Glutamatergic neuron (in vitro differentiated cells): ENCODE measurements at places on chromosomes 4 and X.

DNA sequence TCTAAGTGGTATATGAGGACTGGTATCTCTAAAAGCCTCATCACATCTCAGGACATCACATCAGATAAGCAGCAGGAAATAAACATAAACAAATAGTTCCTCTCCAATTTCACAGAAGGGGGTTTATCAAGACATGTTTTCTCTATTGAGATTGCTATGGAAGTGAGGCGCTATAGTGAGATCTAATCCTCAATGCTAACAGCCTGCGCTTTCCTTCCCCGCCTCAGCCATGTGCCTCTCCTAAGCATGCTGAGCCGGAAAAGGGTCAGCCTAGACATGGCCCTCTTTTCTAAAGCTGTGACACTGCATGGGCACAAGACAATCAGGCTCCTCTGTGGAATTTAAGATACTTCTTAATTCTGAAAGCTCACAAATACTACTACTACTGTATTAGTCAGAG lies 286.1 kb downstream of the INPP4B start:
- no peak for DNase-seq

DNA sequence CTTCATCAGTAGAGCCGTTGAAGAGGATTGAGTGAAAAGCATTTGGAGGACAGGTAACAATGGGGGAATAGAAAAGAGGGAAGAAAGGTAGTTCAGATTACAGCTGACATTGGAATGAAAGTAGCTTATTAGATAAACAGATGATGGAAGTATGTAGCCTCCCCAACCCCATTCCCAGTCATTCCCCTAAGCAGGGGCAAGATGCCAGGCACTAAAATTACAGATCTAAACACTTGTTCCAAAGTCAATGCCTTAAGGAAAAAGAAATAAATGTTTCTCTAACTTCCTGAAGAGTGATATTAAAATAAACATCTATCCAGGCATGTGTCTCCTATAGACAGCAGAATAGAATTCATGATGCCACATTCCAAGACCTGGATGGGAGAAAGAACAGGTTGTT lies 350.8 kb downstream of the PDGFC start:
- DNase-seq: no peak

GRCh38 chr4:39497909-39498726 lies 29.1 kb downstream of the UGDH start:
- DNase-seq: no peak

- no peak for DNase-seq
These were observed 6.6 kb downstream of the OCIAD2 start for GRCh38 chr4:48899950-48900349.

GRCh38 chr4:69497886-69498395 lies 2.2 kb upstream of the UGT2B4 start:
- no peak for DNase-seq

- no peak for DNase-seq
These were observed 59.5 kb downstream of the PGRMC2 start for GRCh38 chr4:128227991-128228571.

GRCh38 chr4:108527723-108528122 lies 92.7 kb upstream of the RPL34 start:
- no peak for DNase-seq

GRCh38 chrX:72054779-72055489 lies 76.8 kb downstream of the RTL5 start:
- DNase-seq: peak; percentile 65

DNA sequence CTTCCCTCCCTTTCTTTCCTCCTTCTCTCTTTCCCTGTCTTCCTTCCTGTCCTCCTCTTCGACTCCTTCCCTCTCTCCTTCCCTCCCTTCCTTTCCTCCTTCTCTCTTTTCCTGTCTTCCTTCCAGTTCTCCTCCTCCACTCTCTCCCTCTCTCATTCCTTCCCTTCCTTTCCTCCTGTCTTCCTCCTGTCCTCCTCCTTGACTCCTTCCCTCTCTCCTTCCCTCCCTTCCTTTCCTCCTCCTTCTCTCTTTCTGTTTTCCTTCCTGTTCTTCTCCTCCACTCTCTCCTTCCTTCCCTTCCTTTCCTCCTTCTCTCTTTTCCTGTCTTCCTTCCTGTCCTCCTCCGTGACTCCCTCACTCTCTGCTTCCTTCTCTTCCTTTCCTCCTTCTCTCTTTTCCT lies 5.3 kb upstream of the PUDP start:
- no peak for DNase-seq

DNA sequence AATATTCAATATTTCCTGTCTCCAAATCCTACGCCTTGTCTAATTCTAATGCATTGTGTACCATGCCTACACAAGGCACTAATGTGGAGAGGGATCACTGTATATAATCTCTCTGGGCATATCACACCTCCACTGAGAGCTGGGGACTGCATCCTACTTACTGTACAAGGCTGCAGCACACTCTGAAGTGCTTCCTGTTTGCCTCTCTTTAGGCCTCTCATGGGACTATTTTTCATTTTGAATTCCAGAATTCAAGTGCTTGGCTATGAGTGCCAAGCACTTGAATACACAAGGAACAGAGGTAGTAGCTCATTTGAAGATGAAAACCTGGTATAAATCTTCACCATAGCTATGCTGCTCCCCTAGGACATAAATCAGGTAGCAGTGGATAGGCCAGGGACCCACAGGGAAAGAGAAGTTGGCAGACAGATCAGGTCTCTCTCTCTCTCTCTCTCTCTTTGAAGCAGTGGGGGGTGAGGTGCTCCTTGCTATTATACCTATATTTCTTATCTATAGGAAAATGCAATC lies 229.7 kb upstream of the MBNL3 start:
- DNase-seq: no peak

DNA sequence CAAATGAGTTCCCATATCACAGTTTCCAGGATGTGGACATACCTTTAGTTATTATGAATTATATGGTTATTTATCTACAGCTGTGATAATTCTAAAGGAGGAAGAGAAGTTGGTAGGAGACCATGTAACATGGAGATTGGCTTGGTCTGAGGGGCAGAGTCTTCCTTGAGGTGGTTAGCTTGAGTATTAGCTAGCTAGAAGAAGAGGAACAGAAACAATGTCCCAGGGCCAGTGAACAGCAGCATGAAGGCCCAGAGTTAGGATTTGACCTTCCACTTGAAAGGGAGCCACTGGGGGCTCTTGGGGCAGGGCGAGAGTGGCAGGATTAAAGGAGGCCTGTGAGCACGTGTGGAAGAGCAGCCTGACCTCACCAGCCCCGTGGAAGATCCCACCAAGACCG lies 5.6 kb upstream of the JAKMIP1 start:
- DNase-seq: no peak

DNA sequence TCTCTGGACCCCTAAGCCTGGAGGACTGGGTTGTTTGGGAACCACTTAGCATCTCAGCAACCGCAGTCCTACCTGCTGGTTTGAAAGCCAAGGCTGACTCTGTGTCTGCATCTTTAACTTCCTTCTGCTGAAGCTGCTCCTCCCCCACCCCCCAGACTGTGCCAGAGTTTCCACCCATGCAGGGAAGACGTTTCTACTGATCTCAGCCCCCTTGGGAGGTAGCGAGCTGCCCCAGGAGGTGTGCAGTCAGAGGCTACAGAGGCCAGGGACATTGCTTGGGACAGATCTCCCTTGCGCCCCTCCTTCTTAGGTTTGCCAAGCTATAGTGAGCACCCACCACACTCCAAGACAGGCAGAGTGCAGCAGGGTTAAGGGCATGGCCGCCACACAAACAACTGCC lies 4.7 kb upstream of the FATE1 start:
- DNase-seq: no peak

DNA sequence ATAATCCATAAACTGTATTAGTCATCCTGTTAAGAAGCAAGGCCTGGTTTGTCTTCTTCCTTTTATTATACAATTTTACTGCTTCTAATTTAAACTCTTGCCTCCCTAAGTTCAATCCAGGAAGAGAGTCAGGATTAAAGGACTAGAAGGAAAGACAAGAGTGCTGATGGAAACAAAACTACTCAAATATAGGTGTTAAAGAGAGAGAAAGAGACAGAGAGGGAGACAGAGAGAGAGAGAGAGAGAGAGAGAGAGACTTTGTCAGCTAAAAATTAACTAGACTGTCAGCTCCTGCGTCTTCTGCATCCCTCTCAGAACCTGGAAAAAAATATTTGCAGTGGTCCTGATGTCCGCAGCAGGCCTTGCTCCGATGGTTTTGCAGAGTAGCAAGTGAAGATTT lies 13.5 kb upstream of the FGG start:
- DNase-seq: no peak

DNA sequence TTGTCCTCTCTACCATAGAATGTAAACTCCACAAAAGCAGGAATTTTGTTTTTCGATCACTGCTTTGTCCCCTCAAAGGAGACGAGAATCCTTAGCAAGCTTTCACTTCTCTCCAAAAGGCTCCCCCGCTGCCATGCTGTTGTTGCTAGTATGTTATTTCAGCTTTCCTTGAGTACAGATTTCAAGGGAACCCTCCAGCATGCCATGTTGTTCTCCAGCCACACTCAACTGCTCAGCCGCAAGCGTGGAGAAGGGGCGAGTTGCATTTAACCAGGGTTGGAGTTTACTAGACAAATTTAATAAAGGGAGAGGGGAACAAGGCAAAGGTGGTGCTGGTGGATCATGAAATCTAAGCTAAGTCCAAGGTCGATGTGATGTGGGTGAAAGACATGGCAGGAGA lies 23.1 kb downstream of the NSDHL start:
- no peak for DNase-seq

DNA sequence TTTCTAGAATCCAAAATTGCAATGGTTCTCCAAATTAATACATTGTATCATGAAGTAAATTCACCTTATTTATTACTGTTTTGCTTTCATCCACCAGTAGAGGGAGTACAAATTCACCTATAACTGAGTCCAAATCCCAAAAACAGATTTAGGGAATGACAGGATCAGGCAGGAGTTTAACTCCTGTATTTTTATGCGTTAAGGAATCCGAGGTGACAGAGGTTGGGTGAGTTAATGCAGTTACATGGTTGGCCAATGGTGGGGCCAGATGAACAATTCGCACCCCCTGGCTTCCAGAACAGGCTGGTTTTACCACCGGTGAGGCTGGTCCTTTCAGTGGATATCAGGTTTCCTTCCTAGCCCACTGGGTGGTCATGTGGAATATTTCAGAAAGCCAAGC lies 82.4 kb downstream of the MTNR1A start:
- no peak for DNase-seq

GRCh38 chr4:186900232-186900900 lies 176.7 kb upstream of the FAT1 start:
- DNase-seq: no peak

DNA sequence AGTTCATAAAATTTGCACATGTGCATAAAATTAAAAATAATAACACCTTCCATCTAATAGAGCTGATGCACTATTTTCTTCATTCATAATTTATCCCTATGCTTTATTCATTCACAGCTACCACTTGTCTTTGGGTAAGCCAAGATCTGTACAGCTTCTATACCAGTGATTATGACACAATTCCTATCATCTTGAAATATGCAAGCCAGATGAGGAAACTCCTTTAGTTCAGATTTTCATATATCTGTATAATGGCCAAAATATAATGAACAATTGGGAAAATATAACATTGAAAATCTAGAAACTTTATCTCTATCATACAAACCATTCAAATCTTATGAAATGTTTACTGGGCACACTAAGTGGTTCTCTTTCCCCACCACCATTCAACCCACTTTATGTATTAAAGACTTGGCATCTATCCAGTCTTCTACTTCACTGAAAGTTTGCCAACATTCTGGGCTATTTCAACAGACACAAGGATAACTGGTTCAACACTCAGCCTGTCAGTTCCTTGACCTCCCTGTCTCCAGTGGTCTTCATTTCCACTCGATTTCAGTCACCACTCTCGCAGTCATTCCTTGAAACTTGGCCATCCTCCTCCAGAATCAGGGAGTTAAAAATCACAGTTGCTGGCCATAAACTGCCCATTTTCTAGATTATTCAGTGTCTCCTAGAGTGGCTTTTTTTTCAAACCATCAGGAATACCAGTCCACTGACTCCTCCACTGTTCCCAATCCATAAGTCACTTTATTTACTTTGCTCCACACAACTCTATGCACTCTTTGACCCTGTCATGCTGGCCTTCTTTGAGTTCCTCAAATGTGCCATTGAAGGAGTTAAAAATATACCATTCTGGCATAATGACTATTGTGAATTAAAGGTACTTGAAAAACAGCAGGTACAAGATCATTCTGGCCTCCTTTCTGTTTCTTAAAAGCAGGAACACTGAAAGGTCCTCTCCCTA lies 85.5 kb downstream of the CAMK2D start:
- DNase-seq: no peak

- no peak for DNase-seq
These were observed 119.8 kb upstream of the TSPAN5 start for GRCh38 chr4:98778206-98778605.

GRCh38 chr4:69910016-69910782 lies 20.7 kb upstream of the CSN1S1 start:
- DNase-seq: no peak

- no peak for DNase-seq
These were observed 180.9 kb downstream of the RASL11B start for GRCh38 chr4:53043055-53043454.

GRCh38 chr4:2343476-2343875 lies 75.0 kb downstream of the ZFYVE28 start:
- no peak for DNase-seq

DNA sequence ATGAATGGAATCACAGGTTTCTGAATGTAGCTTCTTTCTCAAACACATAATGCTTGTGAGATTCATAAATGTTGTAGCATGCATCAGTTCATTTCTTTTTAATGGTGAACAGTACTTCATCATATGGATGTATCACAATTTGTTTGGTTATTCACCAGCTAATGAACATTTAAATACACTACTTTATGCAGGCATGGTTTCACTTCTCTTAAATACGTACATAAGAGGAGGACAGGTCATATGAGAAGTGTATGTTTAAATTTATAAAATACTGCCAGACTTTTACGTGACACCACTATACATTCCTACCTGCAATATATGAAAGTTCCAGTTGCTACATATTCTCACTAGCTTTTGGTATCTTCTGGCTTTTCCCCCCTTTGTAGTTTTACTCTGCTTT lies 65.4 kb downstream of the ANKRD17 start:
- DNase-seq: no peak

DNA sequence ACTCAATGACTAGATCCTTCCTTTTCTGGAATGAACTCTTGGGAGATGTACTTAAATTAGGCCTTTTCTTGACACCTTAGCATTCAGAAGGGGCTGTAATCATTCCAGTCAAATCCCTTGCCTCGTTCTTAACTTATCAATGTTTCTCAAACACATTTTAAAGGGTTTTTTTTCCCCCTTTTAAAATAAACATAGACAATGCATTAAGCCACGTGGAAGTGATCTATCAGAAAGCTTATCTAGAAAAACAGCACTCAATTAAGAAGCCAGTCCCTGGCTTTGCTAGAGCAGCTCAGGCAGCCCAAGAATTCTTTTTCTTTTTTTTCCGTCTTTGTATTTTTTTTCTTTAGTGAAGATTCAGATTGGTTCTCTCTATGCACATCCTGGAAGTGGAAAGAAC lies 118.2 kb downstream of the PCDH7 start:
- no peak for DNase-seq

- DNase-seq: no peak
These were observed 191.9 kb downstream of the PPP1R2C start for GRCh38 chrX:42585842-42586621.

GRCh38 chrX:43633757-43634156 lies 22.3 kb upstream of the MAOA start:
- DNase-seq: no peak
